ENCODE measurements at places on chromosomes 7 and 10.

DNA sequence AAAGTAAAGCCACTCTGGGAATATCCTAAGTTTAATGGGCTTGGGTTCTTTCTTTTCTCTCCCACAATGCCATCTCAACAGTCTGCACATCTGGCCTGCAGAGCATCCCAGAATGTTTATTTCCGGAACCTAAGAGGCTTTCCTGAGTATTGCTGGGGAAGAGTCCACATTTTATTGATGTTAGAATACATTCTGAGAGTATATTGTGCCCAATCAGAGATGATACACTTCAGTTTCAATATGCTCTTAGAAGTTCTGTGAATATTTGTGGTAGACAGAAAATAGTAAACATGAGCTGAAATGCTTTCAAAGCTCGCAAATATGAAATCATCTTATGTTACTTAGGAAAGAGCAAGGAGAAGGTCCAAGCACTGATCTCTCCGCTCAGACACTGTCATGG is 200.6 kb downstream of the TWIST1 start:
- DNase-seq, result no peak

DNA sequence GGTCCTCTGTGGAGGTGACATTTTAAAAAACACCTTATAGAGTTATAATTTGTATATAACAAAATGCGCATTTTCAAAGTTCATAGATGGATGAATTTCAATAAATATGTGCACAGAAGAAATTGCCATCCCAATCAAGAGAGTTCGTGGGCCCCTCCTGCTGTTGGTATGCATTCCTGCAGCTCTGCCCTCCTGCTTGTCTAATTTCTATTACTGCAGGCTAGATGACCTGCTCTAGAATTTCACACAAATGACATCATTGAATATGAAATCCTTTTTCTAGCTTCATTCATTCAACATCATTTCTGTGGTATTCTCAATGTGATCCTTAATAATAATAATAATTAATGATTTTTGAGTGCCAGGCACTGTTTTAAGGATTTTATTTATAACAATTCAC is 348.2 kb downstream of the SDK1 start:
- DNase-seq, result no peak

DNA sequence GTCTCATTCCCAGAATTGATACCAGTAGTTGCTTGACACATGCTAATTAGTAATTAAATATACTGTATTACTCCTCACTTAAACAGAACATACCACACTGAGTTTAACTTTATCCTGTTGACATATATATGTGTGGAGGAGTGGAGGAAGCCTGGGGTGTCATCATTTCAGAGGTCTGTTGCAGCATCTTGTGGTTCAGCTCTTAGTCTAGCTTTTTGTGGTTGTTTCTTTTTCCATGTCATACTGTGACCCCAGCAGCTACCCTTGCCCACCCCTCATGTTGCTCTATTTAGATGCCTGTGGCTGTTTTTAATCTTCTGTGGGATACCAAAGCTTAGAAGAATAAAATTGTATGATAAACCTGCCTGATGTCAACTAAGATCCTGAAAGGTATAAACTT is 875.4 kb downstream of the LRMDA start:
- no peak for DNase-seq

- no peak for DNase-seq
Observed at GRCh38 chr7:16193631-16194030, 227.7 kb downstream of the CRPPA start.

GRCh38 chr10:52485462-52485861 is 171.4 kb downstream of the DKK1 start:
- no peak for DNase-seq

DNA sequence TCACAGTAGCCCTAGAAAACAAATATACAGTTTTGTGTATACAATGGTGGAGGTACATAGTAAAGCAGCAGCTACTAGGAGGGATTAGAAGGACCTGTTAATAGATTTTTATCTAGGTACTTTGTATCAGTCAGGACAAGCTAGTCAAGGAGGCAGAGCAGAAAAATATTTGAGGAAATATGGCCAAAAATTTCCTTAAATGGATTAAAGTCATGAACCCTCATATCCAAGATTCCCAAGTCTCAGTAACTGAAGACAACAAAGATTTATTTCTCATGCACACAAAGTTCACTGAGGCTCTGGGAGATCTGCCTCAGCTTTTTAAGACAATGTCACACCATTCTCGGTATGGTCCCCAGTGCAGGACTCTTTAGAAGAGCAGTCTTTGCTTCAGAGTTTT is 28.1 kb upstream of the ARMC3 start:
- no peak for DNase-seq

DNA sequence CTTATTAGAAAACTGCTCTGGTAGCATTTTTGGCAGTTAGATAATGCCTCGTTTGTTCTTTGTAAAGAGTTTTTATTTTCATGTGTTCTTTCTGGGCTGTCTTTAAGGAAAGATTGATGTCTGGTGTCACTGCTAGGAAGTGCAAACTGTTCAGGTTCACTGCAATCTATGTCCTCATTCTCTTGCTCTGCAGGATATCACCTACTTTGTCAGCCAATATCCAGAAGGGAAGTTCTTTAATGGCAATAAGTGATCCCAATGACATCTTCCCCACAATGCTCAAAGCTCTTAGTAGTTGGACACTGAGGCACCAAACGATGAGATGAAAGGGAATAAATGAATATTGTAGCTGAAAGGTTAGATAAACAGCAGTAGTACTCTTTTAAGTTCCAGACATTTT is 115.1 kb downstream of the AGMO start:
- no peak for DNase-seq

GRCh38 chr7:2873146-2873545 is 29.0 kb upstream of the GNA12 start:
- DNase-seq, result no peak

GRCh38 chr7:32462451-32462850 is 27.7 kb downstream of the LSM5 start:
- DNase-seq, result no peak

DNA sequence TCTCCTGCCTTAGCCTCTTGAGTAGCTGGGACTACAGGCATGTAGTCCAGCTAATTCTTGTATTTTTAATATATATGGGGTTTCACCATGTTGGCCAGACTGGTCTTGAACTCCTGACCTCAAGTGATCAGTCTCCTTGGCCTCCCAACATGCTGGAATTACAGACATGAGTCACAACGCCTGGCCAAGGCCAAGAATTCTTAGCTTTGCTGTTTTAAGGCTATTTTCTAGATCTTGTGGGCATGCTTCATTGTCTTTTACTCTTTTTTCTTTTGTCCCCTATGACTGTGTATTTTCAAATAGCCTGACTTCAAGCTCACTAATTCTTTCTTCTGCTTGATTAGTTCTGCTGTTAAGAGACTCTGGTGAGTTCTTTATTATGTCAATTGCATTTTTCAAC is 56.4 kb upstream of the TAS2R16 start:
- DNase-seq, result no peak

DNA sequence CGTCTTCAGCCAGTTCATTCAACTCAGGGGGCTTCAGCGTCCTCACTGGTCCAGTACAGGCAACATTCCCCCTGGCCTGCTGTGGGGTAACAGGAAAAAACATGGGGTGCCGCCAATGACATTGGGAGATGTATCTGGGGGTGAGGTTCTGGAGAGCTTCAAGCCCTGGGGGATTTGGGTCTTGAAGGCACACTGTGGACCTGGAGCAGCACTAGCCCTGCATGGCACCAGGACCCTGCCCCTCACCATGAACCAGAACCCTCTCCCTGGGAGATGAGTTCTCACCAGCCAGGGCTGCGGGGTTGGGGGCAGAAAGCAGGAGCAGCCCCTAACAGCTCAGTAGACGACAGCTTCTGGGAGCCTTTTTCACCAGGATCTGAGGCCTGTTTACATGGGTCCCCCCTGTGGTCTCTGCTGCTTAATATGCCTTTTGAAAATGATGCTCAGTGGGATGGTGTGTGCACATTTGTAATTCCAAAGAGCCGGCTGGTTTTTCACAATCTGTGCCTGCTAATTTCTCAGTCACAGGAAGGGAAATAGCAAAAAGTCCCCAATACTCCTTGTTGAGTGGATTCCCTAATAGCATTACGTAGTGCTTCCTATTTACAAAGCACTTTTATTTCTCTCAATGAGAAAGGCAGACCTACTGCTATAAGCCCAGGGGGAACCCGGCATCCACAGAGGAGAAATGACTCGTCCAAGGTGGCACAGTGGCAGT is 509.5 kb downstream of the RPS24 start:
- no peak for DNase-seq

DNA sequence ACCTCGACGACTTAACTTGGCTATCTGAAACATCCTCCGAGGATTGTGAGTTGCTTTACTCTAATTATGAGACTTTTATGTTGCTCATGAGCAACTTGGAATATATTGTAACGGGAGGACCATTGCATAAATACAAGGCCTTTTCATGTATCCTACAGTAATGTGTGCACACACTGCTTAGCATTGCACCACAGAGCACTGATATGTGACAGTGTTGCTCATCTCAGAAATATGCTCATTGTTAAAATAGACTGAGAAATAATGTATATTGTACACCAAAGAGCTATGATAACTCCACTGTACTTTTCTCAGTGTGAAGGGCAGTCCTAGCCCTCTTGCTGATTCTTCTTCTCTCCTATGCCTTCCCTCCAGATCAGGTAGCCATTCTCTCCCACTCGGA is 102.8 kb upstream of the CDK13 start:
- no peak for DNase-seq
